Stimulated activated CD4-positive, alpha-beta T cell treated with anti-CD3 and anti-CD28 coated beads, Interleukin-1b, Interleukin-23, amount 100 ng/mL, for 1 hour (primary cell): ENCODE measurements at places on chromosomes 12 and 14.

DNA sequence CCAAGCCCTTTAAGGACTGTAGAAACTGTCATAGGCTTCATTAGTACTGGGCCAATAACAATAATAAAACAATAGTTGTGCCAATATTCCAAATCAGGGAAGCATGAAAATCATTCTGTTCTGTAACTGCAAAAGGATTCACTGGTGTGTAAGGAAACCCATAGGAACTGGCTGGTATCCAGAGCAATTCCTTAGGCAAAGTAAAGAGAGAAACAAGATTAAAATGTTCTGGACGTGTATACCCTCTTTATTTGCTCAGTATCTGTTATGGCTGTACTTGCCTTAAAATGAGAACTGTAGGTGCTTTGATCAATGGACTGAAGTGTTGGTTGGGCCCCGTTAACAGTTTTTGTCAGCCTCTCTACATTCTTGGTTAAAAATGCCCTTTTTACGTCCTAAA, 72.4 kb upstream of the STAC3 start:
- DNase-seq: no peak

DNA sequence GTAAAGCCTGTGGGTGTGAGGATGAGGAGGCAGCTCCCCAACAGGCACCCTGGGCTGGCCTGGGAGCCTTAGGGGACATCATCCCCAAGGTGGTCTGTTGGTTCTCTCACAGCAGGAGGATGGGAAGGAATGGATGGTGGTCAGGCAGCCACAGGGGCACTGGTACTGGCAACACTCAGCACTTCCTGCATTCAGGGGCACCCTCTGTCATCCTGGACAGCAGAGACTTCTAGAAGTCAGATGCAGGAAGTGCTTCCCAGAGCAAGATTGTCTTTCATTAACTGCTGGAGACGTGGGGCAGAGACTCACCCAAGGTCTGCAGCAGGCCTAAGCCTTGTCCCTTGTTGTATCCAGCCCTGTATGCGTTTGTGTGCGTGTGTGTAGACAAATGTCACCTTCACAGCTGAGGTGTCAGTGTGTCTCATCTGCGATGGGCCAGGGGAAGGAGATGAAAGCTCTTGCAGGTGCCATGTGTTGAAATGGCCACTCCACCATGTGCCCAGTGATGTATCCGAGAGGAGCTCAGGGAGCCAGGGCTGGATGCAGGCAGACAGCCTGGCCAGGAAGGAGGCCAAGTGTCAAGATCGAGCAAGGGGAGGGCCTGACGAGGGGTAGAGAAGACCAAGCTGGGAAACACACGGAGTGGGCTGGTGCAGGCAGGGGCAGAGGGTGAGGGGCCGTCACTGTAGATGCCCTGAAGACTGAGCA, 85.1 kb downstream of the PITPNM2 start:
- DNase-seq: no peak

DNA sequence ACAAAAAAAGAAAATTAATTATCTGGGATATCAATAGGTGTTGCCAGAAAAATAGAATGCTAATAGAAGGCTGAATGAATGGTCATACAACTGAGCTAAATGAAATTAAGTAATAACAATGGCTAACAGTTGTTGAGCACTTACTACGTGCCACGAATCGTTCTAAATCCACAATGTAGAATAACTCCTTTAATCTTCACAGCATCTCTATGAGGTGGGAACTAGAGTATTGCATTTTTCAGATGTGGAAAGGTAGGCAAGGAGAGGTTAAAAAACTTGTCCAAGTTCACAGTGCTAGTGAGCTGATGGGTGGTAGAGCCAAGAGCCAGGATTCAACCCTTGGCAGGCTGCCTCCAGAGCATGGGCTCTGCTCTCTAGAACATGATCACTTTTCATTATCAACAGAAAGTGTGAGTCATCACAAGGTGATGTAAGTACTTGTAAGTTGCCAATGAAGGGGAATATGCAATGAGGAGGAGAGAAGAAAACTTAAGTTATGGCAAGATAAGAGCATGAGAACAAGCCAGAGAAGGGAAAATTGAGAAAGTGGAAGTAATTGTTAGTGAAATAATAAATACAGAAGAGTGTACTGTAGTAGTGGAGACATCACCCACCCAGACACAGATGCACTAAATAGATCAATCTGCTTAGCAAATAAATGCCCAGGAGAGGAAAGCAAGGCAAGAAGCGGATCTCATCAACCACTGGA, 122.1 kb downstream of the PRKD1 start:
- no peak for DNase-seq

GRCh38 chr12:1993341-1993740, 10.9 kb downstream of the DCP1B start:
- DNase-seq: no peak

DNA sequence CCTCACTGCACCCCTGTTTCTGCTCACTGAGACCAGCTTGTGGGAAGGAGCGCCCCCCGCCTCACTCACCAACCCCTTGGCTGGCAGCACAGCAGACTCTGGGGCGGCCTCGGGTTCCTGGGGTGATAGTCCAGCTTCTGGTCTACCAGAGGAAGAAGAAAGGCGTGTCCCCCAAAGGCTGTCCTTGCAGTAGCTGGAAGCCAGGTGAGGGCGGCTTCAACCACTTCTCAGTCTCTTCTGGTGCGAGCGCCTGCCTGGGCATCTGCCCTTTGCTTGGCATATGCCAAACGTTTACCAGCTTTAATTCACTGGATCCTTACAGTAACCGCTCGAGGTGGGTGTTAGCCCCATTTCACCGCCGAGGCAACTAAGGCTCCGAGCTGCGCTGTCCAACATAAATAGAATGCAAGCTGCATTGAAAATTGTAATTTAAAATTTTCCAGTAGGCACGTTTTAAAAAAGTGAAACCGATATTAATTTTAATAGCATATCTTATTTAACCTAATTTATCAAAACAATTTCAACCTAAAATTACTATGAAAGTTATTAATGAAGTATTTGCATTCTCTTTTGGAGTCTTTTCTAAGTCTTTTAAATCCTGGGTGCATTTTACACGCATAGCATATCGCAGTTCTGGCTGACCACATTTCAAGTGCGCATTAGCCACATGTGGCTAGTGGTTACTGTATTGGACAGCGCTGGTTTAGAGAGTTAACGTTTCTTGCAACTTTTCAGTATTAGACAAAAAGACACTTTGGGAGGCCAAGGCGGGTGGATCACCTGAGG, 872 bp downstream of the FAM177A1 start:
- peak; percentile 7 for DNase-seq

DNA sequence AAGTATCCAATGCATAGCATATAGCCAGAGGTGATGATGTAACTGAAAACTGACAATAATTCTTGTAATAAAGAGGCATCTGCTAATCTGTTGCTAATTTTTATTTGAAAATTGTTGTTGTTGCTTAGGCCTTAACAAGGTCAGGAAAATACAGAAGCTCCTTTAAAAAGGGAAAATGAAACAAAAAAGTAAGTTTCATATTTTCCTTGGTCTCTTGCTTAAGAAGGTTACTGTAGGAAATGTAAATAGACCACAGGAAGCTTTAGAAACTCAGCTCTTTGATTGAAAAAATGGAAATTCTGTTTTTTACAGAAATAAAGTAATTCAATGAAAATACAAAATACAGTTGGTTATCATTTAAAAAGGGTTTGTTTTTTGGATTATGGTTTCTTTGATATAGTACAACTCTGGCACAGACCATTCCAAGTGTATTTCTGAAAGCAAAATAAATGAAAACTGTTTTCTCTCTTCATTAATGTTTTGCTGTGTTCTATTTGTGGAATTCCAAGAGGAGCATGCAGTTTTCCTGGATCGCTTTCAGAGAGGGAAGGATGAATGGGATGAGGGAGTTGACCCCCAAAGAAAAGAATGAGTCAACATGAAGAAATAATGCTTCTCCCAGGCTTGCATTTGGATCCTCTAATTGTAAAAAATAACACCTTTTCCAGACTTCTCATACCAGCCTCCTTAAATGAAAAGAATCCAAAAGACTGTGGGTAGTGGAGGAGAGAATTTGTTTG, 398.0 kb upstream of the FAR2 start:
- DNase-seq: no peak

DNA sequence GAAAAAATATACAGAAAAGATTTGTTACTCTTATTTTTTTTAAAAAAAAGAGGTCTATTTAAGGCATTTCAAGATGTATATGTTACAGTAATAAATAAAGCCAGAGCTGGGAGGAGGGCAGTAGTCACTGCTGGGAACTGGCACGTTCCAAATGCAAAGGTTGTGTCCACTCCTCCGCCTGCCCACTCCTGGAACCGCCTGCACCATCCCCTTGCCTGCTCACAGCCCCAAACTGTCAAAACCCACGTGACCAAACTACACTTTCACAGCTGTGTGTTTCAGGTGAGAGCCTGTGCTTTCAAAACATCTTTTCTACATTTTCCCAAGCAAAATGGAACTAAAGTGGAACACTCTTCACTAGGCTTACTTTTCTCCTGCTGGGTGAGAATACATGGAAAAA, 160.4 kb downstream of the TTC7B start:
- DNase-seq: no peak

DNA sequence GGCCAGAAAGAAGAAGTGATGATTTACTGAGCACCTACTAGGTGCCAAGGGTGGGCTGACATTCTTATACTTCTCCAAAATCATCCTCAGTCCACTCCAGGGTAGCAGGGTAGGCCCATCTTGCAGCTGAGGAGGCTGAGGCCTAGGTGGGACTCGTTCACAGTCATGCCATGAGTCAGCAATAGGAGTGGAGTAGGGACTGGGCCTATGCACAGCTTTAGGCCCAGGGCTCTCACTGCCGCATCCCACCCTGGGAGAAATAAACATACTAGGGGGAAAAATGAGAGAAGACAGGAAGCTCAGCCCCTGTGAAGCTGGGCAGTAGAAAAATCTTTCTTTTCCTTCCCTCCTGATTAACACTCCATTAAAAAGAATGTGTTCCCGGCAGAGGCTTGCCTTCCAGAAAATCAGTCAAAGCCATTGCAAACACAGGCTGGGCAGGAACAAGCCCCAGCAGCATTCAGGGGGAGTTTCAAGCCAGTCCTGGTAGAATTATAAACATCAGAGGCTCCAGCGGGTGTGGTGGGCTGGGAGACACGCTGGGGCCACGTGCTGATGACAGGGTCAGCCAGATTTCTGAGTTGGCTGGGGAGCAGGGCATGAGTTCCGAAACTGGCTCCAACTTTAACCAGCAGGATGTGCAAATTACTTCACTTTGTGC, 1.8 kb downstream of the HSPB8 start:
- no peak for DNase-seq

GRCh38 chr12:89760783-89761182, 52.1 kb upstream of the ATP2B1 start:
- no peak for DNase-seq

GRCh38 chr14:70333728-70334127, 25.8 kb downstream of the COX16 start:
- DNase-seq: no peak

DNA sequence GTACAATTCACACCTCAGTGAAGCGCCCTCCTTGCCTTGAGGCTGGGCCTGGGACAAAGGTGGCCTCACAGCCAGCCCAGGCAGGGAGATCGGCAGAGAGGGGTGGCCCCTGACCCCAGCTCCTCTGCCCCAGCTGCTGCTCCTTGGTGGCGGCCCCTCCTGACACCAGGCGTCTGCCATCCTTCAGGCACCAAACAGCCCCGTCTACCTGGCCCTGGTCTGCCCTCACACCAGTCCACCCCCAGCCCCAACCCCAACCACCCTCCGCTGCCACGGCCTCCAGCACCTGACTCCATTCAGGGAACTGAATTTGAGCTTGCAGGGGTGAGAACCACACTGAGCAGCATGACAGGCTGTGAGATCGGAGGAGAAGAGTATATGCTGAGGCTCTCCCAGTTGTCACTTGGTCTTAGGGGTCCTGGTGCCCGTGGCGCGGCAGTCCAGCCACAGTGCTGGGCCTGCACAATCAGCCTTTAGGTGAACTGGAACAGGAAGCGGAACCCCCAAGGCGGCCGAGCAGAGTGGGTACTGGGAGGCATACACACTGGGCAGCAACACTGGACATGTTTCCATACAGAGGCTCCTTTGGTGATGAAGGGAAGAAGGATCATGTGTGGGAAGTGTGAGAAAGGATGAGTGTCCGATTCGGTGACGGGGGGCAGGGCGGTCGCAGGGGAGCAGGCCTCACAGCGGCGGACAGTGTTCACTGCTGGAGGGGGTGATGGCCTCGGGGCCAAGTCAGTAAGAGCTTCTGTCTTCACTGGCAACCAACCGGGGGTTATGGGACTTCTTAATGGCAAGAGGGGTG, 18.7 kb downstream of the ZFYVE21 start:
- no peak for DNase-seq

DNA sequence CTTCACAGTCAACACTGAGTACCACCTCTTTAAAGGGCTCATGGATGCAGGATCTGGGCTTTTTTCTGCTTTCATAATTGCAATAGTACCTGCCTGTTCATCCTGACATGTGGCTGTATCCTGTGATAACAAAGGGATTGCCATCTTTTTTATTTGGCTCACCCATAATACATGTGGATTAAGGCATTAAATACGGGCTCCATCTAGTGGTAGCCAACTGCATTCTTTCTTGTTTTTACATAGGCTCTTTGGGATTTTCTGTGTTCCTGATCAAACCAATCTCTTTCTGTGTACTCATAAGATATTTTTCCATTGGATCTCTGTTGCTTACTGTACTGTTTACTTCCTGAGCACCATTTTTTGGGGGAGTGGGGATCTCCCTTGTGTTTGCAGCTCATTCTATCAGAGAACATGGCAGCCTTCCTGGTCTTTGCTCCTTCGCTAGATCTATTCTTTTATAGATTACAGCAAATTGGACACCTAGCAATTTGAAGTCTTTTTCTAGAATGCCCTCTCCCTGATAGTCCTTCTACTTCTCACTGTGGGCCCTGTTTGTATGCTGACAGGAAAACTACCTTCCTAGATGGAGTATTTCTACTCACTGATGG, 723.4 kb upstream of the MDGA2 start:
- DNase-seq: no peak

- no peak for DNase-seq
Observed at GRCh38 chr14:84783511-84783910, 746.4 kb upstream of the FLRT2 start.

GRCh38 chr14:105299654-105300541, 903 bp downstream of the BRF1 start:
- no peak for DNase-seq

- no peak for DNase-seq
Observed at GRCh38 chr12:107533218-107533617, 152.4 kb upstream of the PWP1 start.

- no peak for DNase-seq
Observed at GRCh38 chr12:2637371-2637770, 157.4 kb upstream of the FKBP4 start.
